Activated CD8-positive, alpha-beta memory T cell treated with anti-CD3 and anti-CD28 coated beads, Interleukin-2, amount 50 U/mL, for 4 hours (primary cell): ENCODE measurements at places on chromosomes 3 and 15.

DNA sequence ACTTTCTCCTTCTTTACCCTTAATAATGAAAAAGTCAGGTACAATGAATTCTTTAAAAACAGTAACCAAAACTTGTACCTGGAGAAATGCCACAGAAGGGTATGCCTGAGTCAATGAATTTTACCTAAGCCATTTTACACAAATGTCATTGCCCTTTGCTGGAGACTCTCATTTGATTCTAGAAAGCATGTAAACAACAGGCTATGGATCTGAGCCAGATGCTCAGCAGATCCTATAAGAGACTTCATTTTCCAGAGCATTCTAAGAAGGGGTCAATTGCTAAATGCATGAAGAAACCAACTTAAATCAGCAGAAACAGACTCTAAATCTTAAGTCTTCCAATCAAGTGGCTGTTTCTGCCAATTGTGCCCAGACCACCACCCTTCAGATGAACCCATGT, 83.8 kb upstream of the GALNT15 start:
- DNase-seq, result no peak

DNA sequence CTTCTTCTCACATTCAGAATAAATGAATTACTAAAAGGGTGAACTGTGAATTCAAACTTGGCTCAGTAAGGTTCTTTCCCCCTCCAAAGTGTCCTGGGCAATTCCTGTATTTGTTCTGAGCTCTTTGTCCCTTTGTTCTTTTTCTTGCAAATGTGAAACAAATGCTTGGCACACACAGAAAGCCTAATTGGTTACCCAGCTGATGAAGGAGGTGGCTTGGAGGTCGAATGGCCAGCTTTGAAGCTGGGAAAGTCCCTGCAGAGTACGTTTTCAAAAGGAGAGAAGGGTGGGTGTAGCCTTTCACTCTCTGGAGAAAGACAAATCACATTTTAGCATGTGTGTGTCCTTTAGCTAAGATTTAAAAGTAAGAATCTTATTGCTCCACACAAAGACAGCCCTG, 154.4 kb downstream of the PEX5L start:
- no peak for DNase-seq

DNA sequence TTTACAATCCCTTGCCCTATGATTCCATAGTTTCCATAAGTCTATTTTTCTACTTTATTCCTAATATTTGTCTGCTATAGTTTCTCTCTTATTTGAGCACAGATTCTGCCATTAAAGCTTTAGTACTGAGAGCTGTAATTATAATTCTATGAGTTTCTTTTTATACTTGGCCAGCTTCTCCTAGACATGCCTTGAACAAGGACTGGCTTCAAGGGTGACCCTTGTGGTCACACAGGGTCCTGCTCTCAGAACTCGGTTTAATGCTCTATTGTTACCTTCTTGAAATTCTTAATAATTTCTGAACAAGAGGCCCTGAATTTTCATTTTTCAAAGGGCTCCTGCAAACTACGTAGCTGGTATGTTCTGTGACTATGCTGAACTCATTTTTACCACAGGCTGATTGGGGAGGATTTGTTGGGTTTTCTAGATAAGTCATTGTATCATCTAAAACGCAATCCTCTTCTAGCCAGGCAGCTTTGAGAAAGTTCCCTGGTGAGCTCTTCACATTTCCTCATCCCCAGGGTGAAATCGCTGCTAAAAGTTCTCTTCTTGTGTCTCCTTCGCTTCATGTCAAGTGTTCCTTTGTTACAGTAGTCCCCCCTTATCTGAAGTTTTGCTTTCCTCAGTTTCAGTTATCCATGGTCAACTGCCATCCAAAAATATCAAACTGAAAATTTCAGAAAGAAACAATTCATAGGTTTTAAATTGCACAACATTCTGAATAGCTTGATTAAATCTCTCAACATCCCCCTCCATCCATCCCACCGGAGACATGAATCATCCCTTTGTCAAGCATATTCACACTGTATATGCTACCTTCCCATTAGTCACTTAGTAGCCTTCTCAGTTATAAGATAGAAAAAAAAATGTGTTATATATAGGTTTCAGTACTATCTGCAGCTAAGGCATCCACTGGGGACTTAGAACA, 12.6 kb upstream of the PLCL2 start:
- DNase-seq, result no peak

- DNase-seq, result peak; percentile 37
These were observed 5.8 kb downstream of the CELSR3 start for GRCh38 chr3:48656841-48657281.

GRCh38 chr3:179949412-179949811, 87.3 kb downstream of the PEX5L start:
- DNase-seq, result no peak

- no peak for DNase-seq
These were observed 249.4 kb downstream of the LPP start for GRCh38 chr3:188403404-188403803.

- no peak for DNase-seq
These were observed 112.7 kb downstream of the TNIK start for GRCh38 chr3:171347301-171348039.

DNA sequence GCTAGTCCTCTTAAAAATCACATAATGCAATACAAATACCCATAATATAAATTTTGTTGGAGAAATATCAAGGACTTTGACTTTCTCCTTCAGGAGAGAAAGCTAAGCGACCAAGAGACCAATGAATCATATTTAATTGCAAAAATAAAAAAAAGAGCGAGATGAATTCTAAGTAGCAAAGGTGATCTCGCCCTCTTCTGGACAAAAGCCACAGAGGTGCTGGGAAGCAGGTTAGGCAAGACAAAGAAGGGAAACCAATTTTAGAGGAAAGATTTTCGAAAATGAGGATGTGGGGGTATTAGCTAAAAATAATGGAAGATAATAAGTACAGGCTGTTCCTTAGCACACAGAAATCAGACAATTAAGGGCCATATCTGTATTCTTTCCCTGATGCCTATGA, 111.4 kb upstream of the PLAAT1 start:
- DNase-seq, result no peak

DNA sequence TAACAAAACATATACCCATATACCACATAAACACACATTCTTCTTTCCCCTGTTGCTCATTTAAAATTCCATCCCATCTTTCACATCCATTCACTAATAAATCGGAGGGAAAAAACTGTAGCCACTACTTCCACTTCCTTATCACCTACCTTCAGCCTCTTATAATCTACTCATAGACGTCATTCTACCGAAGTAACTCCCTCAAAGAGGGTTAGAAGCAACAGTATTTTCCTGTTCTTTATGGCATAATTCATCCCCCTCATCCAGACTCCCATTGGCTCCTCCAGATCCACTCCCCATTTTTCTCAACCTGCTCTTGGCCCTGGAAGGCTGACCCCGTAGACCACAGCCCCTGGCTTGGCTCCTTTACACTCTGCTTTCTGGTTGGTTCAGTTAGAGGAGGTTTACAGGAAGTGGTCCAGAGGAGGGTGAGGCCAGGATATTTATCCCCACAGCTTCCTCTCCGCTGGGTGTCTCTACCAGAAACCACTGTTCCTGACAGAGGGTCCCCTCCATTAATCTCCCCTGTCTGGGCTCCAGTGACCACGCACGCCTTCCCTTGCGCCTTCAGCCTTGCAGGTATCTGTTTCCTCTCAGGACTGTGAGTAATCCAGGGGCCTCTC, 46.3 kb downstream of the FMN1 start:
- no peak for DNase-seq

DNA sequence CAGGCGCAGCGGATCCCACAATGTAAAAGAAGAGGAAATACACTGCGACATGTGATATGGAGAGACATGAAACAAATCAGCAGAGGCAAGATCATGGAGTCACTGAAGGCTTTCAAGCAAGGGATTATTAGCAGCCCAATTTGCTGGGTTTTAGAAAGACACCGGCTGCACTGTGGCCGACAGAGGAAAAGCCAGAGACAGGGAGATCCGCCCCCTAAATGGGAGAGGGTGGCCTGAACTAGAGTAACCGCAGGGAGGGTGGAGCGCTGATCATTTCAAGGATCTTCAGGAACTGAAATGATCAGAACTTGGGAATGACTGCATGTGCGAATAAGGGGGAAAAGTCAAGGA, 612 bp upstream of the C15orf40 start:
- DNase-seq, result no peak

DNA sequence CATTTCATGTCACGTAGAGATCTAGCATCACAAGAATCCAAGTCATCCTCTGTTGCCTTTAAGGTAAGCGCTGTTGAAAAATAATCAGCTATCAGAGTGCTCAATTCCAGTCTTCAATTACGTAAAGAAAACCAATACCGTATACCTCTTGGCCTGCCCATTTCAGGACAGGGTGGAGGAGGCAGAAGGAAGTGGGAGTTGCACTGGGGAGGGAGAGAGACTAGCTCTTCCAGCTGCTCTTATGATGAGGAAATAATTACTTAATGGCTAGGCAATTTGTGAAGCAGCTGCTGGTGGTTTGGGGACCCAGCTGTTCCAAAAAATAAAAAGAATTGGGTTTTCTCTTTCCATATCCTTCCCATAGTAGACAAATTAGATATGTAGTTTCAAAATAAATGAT, 365.8 kb upstream of the MCTP2 start:
- DNase-seq, result no peak

- no peak for DNase-seq
These were observed 150.1 kb downstream of the UACA start for GRCh38 chr15:70613271-70613670.

DNA sequence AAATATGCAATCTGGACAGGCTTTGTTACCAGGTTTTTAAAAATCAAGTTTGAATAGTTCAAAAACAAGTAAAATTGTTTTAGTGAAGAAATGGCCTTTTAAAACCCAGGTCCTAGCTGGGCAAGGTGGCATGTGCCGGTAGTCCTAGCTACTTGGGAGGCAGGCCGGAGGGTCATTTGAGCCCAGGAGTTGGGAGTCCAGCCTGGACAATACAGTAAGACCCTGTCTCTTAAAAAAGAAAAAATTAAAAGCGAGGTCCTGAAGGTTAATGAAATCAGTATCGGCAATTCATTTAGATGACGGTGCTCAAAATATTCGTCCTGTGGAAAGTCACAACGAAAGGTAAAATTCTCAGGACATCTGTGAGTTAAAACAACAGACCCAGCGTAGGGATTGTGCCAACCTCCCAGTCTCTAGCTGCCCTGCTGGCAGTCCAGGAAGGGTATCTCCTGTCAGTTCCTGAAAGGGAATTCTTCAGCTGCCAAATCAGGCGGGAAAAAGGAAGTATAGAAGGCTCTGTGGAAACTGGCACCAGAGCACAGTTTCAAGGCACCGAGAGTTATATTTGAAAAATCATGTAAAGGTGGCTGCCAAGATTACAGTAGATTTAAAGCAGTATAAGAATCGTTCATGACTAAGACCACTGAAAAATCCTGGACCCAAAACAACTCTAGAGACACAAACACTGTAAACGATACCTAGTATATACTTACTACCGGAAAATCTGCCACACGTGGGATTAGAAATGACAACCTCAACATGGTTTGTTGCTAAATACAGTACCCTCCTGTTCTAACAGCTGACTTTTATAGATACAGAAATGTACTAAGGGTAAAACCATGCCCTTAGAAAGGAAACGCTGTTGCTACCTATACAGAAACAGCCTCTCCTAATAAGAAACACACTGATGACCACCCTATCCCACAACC, 1.2 kb upstream of the ABHD17C start:
- no peak for DNase-seq

- DNase-seq, result no peak
These were observed 427.7 kb downstream of the GABRG3 start for GRCh38 chr15:27398631-27399161.

GRCh38 chr3:148588291-148588690, 109.4 kb upstream of the AGTR1 start:
- DNase-seq, result no peak

GRCh38 chr15:26661107-26661506, 111.8 kb downstream of the GABRB3 start:
- DNase-seq, result no peak

DNA sequence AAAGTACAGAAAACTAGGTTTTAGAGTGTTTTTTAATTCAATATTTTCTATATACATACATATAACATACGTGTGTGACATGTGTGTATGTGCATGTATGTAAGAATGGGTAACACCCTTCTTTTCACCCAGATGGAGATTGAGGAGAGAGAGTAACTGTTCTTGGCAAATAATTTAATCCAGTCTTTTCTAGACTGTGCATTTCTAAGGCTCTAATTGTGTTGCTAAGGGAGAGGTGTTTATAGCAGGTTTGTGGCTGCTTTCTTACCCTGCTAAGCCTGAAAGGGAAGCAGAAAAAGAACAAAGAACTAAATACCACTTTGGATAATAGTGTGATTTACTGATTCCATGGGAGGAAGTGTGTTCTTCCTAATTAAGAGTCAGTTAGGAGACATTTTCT, 46.0 kb upstream of the ALDH1L1 start:
- no peak for DNase-seq

DNA sequence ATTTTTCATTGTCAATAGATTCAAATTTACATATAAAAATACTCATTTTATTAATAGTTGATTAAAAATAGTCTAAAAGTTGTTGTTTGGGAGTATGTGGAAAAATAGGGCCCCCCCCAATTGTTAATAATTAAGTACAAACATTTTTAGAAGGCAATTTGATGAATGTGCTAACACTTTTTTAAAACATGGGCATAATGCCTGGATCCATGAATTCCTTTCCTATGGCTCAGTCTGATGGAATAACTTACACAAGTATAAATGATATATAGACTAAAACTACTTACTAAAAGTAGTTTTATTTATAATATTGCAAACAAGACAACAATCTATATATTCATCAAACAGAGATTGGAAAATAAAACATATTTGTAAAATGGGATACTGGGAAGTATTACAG, 247.2 kb upstream of the LRRN1 start:
- DNase-seq, result no peak

DNA sequence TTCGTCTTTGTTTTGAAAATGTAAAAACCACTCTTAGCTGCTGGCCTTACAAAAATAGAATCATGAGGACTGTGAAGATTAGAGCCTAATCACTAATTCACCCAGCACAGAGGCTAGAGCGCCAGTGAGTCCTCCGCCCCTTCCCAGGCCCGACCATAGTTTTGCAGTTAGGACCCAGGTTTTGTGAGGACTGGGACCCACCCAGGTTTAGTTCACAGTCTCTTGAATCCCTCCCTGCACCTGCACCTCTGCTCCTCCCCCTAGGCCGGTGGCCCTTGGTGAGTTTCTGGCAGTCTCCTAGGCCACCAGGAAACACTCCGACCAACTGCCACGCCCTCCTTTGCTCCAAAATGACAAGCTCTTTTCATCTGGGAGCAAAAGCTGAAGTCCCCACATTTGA, 136.0 kb upstream of the CCDC54 start:
- no peak for DNase-seq

GRCh38 chr3:95302044-95302443, 1239.2 kb downstream of the NSUN3 start:
- no peak for DNase-seq

DNA sequence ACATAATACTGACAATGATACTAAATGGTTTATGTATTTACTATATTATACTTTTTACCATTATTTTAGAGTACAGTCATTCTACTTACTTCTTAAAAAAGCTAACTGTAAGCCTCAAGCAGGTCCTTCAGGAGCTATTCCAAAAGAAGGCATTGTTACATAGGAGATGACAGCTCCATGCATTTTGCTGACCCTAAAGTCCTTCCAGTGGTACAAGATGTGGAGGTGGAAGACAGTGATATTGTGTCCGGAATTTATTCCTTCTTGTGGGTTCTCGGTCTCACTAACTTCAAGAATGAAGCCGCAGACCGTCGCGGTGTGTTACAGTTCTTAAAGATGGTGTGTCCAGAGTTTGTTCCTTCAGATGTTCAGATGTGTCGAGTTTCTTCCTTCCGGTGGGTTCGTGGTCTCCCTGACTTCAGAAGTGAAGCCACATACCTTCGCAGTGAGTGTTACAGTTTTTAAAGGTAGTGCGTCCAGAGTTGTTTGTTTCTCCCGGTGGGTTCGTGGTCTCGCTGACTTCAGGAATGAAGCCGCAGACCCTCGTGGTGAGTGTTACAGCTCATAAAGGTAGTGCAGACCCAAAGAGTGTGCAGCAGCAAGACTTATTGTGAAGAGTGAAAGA, 20.9 kb downstream of the AVEN start:
- DNase-seq, result no peak
